ENCODE measurements at places on chromosomes 12 and 14.

GRCh38 chr12:6222078-6222654 is 22.0 kb downstream of the CD9 start:
- no peak for DNase-seq

DNA sequence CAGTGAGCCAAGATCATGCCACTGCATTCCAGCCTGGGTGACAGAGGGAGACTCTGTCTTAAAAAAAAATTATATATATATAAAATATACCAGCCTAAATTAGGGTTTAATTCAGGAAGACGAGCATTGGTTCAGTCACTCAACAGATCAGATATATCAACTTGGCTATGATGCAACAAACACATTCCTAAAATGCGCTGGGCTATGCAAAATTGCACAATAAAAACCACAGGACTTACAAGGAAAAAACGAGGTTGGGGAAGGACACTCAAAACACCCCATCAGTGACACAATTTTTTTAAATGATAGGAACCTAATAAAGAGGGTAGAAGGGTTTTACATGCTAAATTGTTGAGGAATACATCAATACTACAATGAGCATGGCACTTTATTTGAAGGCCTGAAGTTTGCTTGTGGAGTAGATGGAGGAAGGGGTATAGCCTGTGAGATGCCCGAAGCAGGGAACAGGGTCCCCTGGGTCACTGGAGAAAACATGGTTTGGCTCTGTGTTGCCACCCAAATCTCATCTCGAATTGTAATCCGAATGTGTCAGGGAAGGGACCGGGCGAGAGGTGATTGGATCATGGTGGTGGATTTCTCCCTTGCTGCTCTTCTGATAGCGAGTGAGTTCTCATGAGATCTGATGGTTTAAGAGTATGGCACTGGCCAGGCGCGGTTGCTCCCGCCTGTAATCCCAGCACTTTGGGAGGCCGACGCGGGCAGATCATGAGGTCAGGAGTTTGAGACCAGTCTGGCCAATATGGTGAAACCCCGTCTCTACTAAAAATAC is 71.2 kb downstream of the TNFAIP2 start:
- DNase-seq: no peak

GRCh38 chr14:77615361-77616132 is 890 bp downstream of the SPTLC2 start:
- peak; percentile 29 for DNase-seq

- DNase-seq: no peak
Observed at GRCh38 chr12:15701631-15702156, 87.5 kb downstream of the EPS8 start.

DNA sequence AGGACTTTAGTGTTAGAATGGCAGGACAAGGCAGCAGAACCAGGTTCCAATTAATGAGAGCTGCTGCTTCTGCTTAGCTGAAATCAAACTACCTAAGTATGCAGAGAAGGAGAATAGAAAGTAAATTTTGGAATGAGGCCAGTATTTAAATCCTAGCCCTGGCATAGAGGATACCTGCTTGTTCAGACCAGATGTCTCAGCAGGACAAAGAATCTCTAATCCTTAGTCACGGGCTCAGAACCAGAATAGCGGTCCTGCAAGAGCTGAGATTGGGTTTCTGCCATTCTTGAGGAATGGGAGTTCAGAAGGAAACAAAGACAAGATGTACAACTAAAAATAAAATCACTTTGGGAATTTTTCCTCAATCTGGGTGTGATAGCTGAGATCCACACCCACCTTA is 550.8 kb upstream of the TMEM132C start:
- no peak for DNase-seq

DNA sequence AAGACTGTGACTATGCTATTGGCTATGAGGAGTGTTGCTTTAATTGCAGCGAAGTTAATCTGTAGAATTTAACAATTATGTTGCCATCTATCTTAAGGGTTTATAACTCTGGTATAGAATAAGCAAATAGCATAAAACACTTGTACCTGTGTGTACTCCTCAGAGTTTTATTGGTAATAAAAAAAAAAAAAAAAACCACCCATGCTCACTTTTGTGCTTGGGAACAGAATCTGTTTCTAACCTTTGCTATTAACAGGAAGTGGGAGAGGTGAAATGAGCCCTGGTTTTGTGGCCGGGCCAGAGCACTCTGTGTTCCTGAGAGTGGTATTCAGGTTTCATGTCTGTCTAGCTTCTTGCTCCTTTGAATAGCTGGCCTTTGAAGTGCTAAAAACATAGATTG is 53.1 kb downstream of the PDE3A start:
- no peak for DNase-seq

- no peak for DNase-seq
Observed at GRCh38 chr14:75430526-75430925, 2.7 kb downstream of the JDP2 start.

DNA sequence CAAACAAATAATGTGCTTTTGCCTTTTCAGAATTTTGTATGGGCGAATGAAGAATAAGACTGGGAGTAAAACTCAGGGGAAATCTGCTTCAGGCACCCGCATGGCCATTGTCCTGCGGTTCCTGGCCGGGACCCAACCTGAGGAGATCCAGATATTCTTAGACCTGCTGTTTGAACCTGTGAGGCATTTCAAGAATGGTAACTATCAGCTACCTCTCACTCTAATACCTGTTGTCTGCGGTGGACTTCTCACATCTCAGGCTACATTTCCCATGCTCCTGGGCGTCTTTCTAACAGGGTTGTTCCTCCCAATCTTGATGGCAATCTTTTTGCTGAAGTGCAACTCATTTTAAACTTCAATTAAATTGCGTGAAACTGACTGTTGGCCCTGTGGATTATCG is 47.1 kb downstream of the UTP20 start:
- no peak for DNase-seq

- DNase-seq: no peak
Observed at GRCh38 chr12:116138364-116138763, 139.1 kb downstream of the MED13L start.

DNA sequence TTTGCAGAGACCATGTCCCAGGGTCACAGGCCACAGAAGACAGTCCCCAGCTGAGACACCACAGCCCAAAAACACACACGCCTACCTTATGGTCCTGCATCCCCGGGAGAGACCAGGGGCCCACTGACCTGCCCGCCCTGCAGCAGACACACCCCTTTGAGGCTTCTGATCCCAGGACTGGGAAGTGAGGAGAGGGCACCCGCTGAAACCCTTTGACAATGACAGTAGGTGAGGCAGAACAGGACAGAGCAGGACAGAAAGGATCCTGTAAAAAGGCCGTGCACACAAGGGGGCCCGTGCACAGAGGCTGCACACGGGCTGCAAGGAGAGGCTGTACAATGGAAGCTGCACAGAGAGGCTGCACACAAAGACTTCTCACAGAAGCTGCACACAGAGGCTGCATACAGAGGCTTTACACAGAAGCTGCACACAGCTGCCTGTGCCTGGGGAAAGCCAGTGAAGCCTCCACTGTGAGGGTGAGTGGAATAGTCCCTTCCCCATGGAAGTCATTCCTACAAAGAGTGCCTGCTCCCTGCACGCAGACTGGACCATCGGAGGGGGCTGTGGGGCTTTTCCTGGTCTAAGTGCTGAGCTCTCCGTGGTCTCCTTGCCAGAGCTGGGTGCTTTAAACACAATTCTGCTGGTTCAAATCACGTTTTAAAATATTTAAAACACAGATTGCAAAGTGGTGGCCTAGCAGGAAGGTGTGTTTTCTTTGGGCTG is 16.6 kb upstream of the SFSWAP start:
- DNase-seq: no peak

DNA sequence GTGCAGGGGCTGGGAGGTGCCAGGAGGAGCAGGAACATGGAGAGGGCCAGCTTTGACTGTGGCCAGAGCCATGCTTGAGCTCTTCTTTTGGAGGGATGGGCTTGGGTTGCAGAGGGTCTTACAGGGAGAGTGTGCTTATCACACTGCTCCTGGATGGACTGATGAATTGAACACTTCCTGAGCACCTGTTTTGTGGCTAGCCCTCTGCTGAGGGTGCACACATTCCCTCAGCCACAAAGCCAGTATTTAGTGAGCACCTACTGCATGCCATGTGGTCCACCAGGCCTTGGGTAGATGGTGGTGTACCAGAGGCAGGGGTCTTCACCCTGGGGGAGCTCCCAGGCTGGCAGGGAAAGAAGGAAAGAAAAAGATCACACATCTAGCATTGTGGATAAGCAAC is 118.9 kb downstream of the SLC25A47 start:
- no peak for DNase-seq

GRCh38 chr12:38745601-38746000 is 159.8 kb downstream of the CPNE8 start:
- DNase-seq: no peak

DNA sequence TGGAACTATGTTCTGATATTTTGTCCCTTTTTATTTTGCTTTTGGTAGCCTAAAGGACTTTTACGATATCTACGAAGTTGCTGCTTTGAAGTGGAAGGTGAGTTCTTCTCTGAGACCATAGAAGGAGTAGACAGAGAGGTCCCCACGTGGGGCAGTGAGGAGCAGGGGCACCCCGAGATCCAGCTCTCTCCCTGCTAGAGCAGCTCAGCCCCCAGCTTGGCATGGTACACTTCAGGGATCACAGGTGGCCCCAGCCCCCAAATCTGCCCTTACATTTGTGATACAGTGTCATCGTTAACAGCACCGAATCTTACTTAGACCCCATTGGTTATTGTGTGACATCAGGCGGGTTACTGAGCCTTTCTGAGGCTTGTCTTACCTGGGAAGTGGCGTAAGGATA is 56.8 kb downstream of the SLC8B1 start:
- no peak for DNase-seq

- no peak for DNase-seq
Observed at GRCh38 chr12:18718462-18718861, 19.4 kb downstream of the PLCZ1 start.

DNA sequence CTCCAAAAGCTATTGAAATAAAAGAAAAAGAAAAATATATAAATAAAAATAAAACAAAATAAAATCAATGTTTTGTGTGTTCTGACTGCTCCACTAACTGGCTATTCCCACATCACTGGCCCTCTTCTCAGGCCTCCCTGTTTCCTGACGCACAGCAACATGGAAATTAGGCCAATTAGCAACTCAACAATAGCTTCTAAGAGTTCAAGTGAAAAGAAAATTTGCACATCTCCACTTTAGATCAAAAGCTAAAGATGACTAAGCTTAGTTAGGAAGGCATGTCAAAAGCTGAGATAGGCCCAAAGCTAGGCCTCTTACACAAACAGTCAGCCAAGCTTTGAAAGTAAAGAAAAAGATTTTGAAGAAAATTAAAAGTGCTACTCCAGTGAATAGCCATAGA is 200.8 kb downstream of the DUSP6 start:
- DNase-seq: no peak

All from stimulated activated CD4-positive, alpha-beta T cell treated with anti-CD3 and anti-CD28 coated beads, Interleukin-4, amount 100 ng/mL, for 24 hours (primary cell).